ENCODE measurements at places on chromosomes 5 and 9.

GRCh38 chr5:142501890-142502289, 177.1 kb upstream of the SPRY4 start:
- DNase-seq, result no peak

GRCh38 chr5:133854554-133854953, 113.9 kb downstream of the C5orf15 start:
- DNase-seq, result no peak

DNA sequence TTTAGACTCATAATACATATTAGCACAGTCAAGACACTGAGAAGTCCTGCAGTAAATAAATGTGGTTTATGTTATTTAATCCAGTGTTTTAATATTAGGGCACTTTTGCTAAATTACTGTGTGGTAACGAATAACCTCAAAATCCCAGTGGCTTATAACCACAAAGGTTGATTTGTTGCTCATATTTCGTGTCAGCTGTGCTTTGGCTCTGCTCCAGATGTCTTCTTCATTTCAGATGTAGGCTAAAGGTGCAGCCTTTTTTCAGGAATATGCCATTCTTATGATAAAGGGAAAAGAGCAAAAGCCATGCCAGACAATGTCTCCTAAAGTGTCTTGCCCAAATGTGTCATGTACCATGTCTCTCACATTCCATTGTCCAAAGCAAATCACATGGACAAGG, 144.8 kb downstream of the BRINP1 start:
- no peak for DNase-seq

DNA sequence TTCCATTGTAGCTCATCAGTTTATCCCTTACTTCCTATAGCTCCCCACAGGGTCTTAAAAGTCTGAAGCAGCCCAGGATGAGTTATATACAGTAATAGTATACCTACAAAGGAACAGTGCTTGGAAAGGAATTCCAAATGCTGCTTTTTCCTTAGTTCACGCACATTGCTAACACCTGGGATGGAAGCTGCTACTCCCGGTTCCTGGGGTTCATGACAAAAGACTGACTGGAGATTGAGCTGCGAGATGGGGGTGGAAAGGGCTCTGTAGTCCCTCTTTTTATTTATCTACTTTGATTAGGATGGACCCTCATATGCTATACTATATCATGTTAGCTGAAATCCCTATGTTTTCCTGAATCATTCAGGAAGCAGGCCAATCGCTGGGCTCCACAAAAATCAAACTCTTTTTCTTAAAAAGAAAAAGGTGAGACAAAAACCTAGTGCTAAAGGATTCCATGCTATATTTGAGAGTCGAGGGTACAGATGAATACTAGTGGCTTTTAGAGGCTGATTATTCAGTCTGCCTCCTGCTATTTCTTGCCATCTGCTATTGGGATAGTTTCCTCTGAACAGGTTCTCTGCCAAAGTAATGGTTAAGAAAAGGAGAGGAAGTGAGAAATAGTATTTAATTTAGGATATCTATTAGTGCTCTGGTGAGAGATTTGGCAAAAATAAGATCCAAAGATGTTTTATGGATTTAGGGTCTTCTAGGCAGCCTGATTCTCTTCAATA, 81.2 kb downstream of the MRPS27 start:
- DNase-seq, result no peak

GRCh38 chr9:123771690-123772089, 158.2 kb downstream of the DENND1A start:
- DNase-seq, result no peak

DNA sequence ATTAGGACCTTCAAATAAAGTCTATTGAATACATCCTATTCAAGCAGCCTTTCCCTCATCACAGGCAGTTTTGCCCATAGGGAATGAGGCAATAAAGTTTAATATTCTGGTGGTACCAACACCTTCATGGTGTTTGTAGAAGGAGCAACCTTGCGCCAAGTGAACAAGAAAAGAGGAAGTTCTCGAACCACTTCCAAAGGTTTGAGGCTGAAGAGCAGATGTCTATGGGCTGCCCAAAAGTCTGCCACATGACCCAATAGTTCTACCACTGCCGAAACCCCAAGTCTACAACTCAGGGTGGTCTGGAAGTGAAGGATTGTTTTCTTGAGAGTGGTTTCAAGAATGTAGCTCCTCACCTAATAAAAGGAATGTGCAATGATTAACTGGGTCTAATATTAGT, 123.1 kb downstream of the NPR3 start:
- no peak for DNase-seq

DNA sequence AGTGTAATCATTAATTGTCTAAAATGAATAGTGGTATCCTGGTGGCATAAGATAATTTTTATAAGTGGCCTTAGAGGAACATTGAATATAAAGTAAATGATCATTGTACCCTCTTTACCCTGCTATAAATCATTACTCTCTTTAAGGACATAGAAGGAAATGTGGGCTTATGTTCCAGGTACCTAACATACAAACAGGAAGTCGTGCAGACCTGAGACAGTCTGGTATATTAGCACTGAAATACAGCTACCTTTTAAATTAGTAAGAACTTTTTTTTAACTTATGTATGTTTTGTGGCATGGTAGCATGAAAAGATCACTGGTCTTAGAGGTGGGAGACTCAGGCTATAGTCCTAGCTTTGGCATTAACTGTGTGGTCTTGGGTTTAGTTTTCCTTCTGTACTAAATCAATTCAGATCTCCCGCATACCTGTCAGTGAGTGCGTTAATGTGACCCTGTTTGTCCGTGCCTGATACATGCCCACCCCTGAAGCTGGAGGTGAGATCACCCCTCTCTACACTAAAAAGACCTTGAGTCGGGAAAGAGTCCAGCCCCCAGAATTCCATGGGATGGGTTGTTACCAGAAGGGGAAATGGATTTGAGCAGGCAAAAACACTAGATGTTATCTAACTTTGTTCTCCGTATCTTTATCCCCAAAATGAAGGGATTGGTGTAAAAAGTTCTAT, 59.4 kb upstream of the ERBIN start:
- DNase-seq, result peak; percentile 18

GRCh38 chr9:123061216-123061615, 27.7 kb downstream of the GPR21 start:
- DNase-seq, result no peak

DNA sequence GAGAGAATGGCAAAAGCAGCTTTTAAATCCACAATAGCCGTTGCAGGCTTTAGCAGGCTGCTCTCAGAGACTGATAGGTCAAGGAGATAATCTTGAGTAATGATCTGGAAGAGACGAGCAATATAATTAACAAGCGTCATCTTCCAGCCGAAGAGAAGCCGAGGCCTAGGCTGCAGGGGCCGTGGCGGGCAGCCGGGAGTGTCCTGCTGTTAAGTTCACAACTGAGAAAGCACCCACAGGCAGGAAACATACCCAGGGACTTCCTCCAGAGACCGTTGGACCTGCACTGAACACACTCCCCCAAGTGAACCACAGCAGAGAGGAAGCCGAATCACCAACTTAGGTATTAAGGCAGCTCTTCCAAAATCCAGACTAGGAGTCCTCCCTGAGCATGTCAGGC, 182.3 kb downstream of the IRX2 start:
- DNase-seq, result no peak

- no peak for DNase-seq
Measured at GRCh38 chr5:93787598-93787997, 46.2 kb upstream of the POU5F2 start.

- DNase-seq, result no peak
Measured at GRCh38 chr9:93139365-93140182, 5.5 kb upstream of the NINJ1 start.

GRCh38 chr5:39058178-39058921, 15.8 kb downstream of the RICTOR start:
- DNase-seq, result no peak

DNA sequence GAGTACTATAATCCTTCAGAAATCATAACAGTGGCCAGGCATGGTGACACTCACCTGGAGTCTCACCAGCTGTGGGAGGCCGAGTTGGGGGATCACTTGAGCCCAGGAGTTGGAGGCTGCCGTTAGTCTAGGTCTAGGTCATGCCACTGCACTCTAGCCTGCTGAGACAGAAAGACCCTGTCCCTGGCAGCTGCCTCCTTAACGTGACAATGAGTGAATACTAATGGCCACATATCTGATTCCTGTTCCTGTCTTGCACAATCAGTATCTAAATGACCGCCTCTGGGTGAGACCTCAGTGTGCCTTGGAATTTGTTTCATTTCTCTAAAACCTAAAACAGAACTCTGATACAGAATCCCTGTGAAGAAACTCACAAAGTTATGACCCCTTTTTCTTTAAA, 131.0 kb upstream of the DAB2 start:
- DNase-seq, result no peak

- DNase-seq, result peak; percentile 36
Measured at GRCh38 chr9:18668944-18669343, 195.0 kb downstream of the ADAMTSL1 start.

DNA sequence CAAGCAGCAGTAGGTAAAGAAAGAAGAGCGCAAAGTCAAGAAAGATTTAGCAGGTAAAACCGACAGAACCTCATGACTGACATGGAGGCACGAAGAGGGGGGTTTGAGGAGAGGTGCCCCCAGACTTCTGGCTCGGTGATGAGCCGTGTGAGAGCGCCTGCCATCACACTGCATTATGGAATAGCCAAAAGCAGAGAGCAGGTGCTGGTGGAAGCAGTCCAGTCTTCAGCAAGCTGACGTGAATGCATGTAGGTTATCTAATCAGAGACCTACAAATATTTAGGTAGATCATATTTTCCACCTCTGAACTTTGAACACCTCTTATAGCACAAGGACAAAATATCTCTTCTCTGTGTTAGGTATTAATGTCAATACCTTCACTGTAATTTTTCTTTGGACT, 68.4 kb downstream of the RNF130 start:
- DNase-seq, result no peak

GRCh38 chr5:52738095-52738506, 49.6 kb upstream of the ITGA1 start:
- no peak for DNase-seq

DNA sequence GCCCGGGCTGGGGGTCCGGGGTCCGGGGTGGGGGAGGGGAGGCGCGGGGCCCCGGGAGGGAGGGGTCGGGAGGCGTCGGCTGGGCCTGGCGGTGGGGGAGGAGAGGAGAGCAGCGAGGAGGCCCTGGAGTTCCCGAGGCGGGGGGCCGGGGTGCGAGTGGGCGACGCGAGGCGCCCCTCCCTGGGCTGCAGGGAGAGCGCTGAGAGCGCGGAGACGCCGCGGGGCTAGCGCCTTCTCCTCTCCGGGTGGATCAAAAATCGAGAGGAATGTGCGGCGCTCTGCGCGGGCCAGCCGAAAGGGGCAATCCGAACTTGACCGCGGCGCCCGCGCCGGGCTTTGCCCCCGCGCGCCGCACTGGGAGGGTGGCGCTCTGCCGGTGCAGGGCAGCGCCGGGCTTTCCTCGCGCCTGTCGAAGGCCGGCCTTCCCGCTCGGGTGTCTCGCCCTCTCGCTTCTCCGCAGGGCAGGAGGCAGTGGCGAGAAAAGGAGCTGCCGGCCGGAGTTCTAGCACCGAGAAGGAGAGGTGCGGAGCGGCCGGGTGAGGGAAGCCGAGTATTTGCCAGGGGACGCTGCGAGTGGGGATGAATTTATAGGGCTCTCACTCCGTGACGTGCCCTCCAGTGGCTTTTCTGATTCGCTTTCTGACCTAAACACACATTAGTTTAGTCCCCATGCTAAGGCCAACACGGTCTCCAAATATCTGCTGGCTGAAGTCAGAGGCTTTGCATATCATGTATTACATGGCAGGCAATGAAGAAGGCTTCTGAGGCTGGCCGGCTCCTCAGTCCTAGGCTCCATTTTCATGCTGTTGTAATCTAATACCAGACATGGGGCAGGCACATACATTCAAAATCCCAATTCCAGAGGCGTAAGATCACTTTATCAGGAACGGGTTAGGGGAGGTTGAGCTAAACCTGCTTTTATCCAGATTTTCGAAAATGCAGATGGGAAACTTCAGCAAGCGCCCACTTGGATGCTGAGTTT, 503 bp upstream of the GDNF start:
- DNase-seq, result peak; percentile 71

- no peak for DNase-seq
Measured at GRCh38 chr5:170110403-170111087, 4.8 kb downstream of the FOXI1 start.

DNA sequence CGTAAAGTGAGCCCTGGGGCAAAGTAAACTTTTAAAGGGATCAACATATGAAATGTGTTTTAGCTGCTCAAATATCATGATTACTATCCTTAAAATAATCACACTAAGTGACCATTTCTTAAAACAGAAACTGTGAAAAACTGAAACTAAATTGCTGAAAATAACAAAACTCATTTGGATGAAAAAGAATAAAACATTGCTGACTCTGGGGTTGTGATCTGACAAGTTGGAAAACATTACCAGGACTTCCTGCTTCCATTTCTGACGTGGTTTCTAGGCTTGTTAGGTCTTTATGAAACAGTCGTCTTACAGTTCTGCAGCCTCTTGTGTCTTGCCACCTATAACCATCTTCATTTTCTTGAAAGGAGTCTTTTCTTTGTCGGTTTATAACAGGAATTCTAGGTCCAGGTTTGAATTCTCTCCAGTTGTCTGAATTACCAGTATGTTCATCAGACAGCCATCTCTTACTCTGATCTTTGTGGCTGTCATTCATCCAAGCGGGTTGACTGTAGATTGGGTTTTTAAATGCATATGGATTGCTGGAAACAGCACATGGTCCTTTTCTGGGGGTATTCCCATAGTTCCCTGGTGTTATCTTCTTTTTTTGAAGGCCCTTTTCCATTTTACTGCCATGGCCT, 1.7 kb downstream of the TUT7 start:
- DNase-seq, result no peak

DNA sequence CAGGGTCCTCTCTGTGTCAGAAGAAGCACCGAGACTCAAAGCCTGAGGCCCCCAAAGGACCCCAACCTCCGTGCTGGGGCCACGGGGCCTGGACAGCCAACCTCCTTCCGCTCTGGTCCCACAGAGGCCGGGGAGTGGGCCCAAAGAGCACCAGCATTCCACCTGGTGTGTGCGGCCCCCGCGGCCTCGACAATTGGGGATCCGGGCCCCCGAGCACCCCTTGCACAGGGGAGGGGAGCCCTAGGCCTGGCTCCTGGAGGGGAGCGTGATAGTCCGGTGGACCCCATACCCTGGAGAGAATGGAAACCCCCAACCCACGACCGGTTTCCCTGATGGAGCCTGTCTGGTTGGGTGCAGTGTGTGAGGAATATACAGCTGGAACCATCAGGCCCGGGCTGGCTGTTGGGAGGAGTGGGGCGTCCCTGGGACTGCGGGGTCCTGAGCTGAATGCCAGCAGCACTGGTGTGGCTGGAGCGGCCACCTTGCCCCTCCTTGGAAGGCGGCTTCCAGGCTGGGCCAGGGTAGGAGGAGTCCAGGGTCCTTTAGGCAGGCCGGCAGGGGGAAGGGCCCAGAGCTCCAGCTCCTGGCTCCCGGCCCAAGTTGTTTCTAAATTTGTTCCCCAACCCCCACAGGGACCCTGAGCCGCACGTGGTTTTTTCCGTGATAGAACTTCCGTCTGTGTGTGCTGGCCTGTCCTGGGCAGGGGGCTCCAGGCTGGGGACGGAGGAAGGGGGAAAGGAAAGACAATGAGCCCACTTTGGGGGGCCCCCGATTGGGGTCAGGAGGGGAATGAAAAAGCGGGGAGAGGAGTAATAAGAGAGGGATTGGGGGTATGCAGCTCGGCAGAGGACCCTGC, 825 bp upstream of the TOR4A start:
- no peak for DNase-seq

GRCh38 chr9:106798016-106798799, 64.8 kb upstream of the ZNF462 start:
- peak; percentile 59 for DNase-seq

- no peak for DNase-seq
Measured at GRCh38 chr9:74282526-74283253, 214.4 kb upstream of the RORB start.

GRCh38 chr9:90552317-90552716, 90.3 kb downstream of the DIRAS2 start:
- no peak for DNase-seq

- no peak for DNase-seq
Measured at GRCh38 chr5:55386356-55386755, 78.6 kb downstream of the MTREX start.

All from NCI-H1417 (cell line).